ENCODE measurements at places on chromosomes 3 and 15.

DNA sequence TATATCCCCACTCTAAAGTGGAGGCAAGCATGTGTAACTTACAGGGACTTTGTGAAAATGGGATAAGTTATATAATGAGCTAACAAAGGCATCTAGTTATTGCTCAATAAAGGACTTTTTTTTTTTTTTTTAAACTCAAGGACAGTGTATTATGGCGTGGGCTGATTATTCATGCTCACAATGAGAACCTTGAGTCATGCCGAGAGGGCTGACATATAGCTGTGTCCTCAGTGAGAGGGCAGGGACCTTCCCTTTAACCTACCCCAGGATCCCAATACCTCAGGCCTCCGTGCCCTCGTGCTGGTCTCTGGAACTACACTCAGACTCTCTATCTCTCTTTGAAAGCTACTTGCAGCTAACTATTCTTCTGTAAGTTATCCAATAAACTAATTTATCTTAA, 319.9 kb upstream of the ICE2 start:
- no peaks in the 10 kb centered on the region for H3K27me3 ChIP-seq
- DNase-seq, result peak; percentile 65
- H3K27ac ChIP-seq, result peak overlapping the region; percentile 94

DNA sequence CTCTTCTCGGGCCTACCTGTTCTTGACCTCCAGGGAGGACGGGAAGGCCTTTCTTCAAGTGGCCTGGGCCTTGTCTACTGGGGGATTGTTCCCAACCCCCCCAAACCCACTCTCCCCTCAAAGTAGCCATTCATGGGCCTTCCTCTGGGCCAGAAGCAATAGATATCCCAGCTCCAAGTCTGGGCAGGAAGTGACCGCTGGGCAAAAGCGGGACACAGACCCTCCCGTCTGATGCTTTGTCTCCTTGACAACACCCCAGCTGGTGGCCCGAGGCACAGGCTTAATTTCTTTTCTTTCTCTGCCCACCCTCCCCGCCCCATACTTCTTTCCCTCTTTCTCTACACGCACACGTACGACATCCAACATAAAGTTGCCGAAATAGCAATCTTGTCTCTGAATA, 41.4 kb upstream of the FEZF2 start:
- peaks cover 2% of the 10 kb centered on the region for H3K27me3 ChIP-seq
- H3K36me3 ChIP-seq, result no peaks in the 10 kb centered on the region
- DNase-seq, result no peak

GRCh38 chr3:152961323-152961722, 126.4 kb downstream of the P2RY1 start:
- H3K4me1 ChIP-seq, result no peaks in the 10 kb centered on the region
- no peaks in the 10 kb centered on the region for H3K27me3 ChIP-seq
- no peak for DNase-seq

DNA sequence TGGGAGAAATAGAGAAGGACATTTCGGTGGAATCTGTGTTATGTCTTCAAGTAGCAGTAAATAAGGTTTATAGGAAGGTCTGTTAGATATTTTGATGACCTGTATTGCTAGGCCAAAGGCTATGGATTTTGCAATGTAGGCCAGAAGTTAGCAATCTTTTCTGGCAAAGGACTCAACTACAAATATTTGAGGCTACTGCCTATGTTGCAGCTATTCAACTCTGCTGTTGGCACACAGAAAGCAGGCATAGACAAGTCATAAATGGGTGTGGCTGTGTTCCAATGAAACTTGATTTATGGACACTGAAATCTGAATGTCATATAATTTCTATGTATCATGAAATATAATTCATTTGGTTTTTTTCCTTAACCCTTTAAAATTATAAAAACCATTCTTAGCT, 438.7 kb upstream of the C2CD4B start:
- no peaks in the 10 kb centered on the region for H3K36me3 ChIP-seq
- no peaks in the 10 kb centered on the region for H3K4me1 ChIP-seq
- H3K27ac ChIP-seq, result no peak overlapping the region
- no peak for DNase-seq

DNA sequence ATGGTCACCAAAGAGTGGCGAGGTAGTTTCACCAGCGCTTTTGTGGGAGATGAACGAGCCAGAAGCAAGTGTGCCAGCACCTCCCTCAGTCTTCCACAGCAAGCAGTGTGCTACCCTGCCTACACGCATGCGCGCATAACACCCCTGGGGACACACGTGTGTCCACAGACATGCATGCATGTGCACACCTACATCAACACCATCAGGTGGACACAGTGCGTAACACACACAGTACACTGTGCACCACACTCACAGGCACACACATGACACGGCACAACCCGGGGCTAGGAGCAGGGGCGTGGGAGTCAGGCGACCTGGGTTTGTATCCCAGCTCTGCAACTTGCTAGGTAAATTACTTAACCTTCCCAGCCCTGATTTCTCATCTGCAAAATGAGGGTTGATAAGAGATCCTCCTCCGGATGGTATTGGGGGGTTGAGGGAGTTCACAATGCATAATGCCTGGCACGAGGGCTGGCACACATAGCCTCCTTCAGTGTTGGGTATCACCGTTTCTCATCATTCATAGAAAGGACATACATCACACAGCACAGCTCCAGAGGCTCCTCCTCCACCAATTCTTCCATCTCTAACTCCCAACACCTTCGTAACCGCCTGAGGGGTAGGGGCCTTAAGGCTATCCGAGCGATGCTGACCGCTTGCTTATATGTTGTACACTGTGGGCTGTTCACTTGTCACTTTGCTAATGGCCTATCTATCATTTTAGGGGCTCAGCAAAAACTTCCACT, 174.9 kb downstream of the SMAD6 start:
- peaks cover 2% of the 10 kb centered on the region for H3K4me1 ChIP-seq
- DNase-seq, result no peak
- no peak overlapping the region for H3K27ac ChIP-seq
- peaks cover 2% of the 10 kb centered on the region for H3K27me3 ChIP-seq

DNA sequence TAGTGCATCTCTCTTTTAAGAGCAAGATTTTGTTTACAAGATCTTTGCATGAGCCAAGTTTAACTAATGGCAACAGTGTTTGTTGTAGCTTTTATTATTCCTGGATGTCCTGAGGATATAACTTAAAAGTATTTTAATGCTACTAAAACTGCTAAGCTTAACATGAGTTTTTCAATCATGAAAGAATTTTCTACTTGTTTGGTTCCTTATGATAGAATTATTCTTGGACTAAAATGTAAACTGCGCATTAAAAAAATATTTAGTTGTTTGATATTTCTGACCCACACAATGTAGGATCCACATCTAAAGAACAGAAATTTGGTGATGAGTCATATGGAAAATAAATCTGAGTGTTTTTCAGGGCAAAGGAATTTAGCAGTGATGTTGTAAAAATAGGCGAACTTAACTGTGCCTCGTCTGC, 70.8 kb downstream of the RAP2B start:
- no peak overlapping the region for H3K4me3 ChIP-seq
- DNase-seq, result no peak
- H3K27me3 ChIP-seq, result no peaks in the 10 kb centered on the region

DNA sequence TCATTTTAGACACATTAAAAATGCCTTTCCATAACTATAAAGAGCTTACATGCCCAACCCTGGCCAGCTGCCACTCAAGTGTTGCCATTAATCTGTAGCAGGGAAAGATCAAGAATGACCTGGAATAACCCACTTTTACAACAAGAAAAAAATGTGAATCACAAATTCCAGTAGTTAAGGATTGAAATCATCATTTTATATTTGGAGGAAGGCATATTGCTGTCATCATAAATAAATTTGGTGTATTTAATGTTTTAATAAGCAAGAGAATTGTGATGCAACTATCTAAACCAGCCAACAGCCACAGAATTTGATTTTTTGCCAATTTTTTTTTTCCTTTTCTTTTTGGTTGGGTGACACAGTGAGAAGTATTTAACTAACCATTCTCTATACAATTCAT, 240.0 kb upstream of the SEMA6D start:
- H3K4me1 ChIP-seq, result no peaks in the 10 kb centered on the region
- no peak for DNase-seq
- no peak overlapping the region for H3K27ac ChIP-seq
- H3K27me3 ChIP-seq, result no peaks in the 10 kb centered on the region
- no peak overlapping the region for H3K4me3 ChIP-seq

Data from activated naive CD8-positive, alpha-beta T cell treated with anti-CD3 and anti-CD28 coated beads, Interleukin-2, amount 50 U/mL, for 24 hours (primary cell).